ENCODE measurements at places on chromosomes 7 and 10. TPM values are rescaled to one million over a fixed set of nuclear protein-coding genes. Genes with fewer than 3 reads are reported as not detected.

PNLIPRP1 gene
- total RNA-seq = not detected

ACSM6 gene
- not detected for total RNA-seq

CCNJ gene
- total RNA-seq = 18.9 TPM

SPAM1 gene
- not detected for total RNA-seq

POLR2J2 gene
- 7.2 TPM for total RNA-seq

MRPS17 gene
- total RNA-seq = 8.9 TPM

EPDR1 gene
- total RNA-seq = 20.7 TPM

CRYGN gene
- total RNA-seq = not detected

SLC4A2 gene
- total RNA-seq = 69.0 TPM

SGCE gene
- 128 TPM for total RNA-seq

ANKRD2 gene
- 0.55 TPM for total RNA-seq

NOC3L gene
- 40.8 TPM for total RNA-seq

EPC1 gene
- total RNA-seq = 148 TPM

OSBPL3 gene
- total RNA-seq = 11.1 TPM

PHKG1 gene
- 4.7 TPM for total RNA-seq

SKIDA1 gene
- total RNA-seq = 11.4 TPM

PPP3CB gene
- 107 TPM for total RNA-seq

INMT gene
- total RNA-seq = 3.2 TPM

CYP3A7 gene
- total RNA-seq = not detected

ARHGEF35 gene
- total RNA-seq = 6.2 TPM

TEX47 gene
- not detected for total RNA-seq

MUC3A gene
- total RNA-seq = not detected

CTAGE4 gene
- total RNA-seq = 2.7 TPM

KCND2 gene
- 14.5 TPM for total RNA-seq

GPR146 gene
- 9.5 TPM for total RNA-seq

LRRC18 gene
- total RNA-seq = not detected

MTPN gene
- 138 TPM for total RNA-seq

SCIN gene
- 3.4 TPM for total RNA-seq

ADCK2 gene
- 20.6 TPM for total RNA-seq

ARHGAP19 gene
- 18.8 TPM for total RNA-seq

TFR2 gene
- total RNA-seq = 6.2 TPM

FAM237B gene
- total RNA-seq = not detected

GSTO2 gene
- 4.3 TPM for total RNA-seq

SFR1 gene
- 12.4 TPM for total RNA-seq

COBL gene
- 22.3 TPM for total RNA-seq

SRGN gene
- total RNA-seq = 55.0 TPM

NUPR2 gene
- total RNA-seq = not detected

C10orf62 gene
- not detected for total RNA-seq

ALOX5 gene
- 8.1 TPM for total RNA-seq
